ENCODE measurements at places on chromosomes 4 and X. TPM values are rescaled to one million over a fixed set of nuclear protein-coding genes. Genes with fewer than 3 reads are reported as not detected.

The GASK1B gene
- 4.4 TPM for total RNA-seq

The TMEM31 gene
- 0.68 TPM for total RNA-seq

The HTRA3 gene
- total RNA-seq: 4.4 TPM

The SMIM31 gene
- total RNA-seq: not detected

The MAGEE1 gene
- total RNA-seq: 7.1 TPM

The PRRG3 gene
- total RNA-seq: 7.0 TPM

DNA sequence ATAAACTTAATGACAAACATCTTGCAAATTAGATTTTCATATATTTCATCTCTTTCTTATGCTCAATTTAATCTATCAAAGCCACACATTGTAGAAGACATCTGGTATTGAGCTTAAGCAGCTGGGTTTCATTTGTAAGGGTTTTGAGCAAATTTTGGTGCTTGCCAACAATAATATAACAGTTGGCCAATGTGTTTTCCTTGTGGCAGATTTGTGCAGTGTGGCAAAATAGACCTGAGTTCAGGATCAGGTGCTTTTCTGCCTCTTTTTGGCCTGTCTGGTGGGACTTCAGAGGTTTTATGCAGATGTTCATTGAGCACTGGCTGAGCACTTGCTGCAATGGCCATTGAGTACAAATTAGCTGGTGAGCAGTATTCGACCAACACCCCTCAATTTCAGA, 301.9 kb downstream of the BMPR1B start:
- H3K27ac ChIP-seq: no peak overlapping the region
- no peaks in the 10 kb centered on the region for H3K27me3 ChIP-seq
- H3K4me1 ChIP-seq: no peaks in the 10 kb centered on the region
- no peak overlapping the region for H3K4me3 ChIP-seq
- H3K36me3 ChIP-seq: no peaks in the 10 kb centered on the region

GRCh38 chrX:86016139-86016538, 31.2 kb downstream of the CHM start:
- peaks cover 4% of the 10 kb centered on the region for H3K4me1 ChIP-seq
- no peaks in the 10 kb centered on the region for H3K36me3 ChIP-seq
- no peak overlapping the region for H3K27ac ChIP-seq

- H3K36me3 ChIP-seq: no peaks in the 10 kb centered on the region
- H3K4me1 ChIP-seq: no peaks in the 10 kb centered on the region
- H3K4me3 ChIP-seq: no peak overlapping the region
- no peak for DNase-seq
- H3K27ac ChIP-seq: no peak overlapping the region
These were observed 1026.4 kb upstream of the IGFBP7 start for GRCh38 chr4:58136604-58137003.

DNA sequence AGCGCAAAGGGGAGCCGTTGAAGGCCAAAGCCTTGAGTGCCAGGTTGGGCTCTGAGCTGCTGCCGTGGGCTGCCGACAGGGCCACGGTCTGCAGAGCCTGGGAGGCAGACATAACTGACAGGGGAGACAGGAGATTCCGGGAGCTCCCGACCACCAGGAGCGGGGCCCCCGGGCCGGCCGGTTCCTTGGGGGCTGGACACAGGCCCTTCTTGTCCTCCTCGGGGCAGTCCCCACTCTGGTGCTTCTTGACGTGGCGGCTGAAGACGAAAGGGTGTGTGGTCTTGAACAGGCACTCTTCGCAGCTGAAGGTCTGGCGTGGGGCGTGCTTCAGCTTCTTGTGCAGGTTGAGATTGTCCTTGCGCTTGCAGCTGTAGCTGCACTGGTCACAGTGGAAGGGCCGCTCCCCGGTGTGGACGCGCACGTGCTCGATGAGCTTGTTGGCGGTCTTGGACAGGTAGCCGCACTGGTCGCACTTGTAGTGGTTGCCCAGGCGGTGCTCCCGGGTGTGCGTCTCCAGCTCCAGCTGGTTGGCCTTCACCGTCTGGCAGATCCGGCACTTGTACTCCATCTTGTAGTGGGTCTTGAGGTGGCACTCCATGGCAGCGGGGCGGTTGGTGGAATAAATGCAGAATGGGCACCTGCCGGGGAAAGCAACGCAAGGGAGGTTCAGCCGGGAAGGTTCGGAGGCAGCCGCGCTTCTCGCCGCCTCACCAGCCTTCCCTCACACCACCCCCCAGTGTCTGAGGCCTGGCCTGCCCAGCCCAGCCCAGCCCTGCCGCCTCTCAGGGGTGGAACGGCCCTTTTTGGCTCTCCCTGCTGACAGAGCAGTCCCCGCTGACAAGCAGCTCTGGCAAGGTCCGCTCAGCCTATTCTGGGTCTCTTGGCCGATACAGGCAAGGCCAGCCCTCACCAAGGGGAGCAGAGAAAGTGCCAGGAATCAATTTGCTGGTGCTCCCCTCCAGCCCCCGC, 81.3 kb downstream of the C4orf51 start:
- H3K27ac ChIP-seq: no peak overlapping the region
- H3K4me3 ChIP-seq: no peak overlapping the region
- no peak for DNase-seq
- no peaks in the 10 kb centered on the region for H3K27me3 ChIP-seq
- H3K4me1 ChIP-seq: no peaks in the 10 kb centered on the region
- H3K36me3 ChIP-seq: peaks cover 73% of the 10 kb centered on the region

GRCh38 chr4:8198906-8199593, at the start of gene SH3TC1:
SH3TC1 (plus strand) TSS chr4:8199290; CDS start chr4:8205195, 5,905 bp downstream.
- no peak within 1 kb of the TSS for H3K27ac ChIP-seq
- no peaks in the 10 kb centered on the region for H3K36me3 ChIP-seq
- no peaks in the 10 kb centered on the region for H3K4me1 ChIP-seq
- no peak for DNase-seq
- no peak within 1 kb of the TSS for H3K4me3 ChIP-seq

DNA sequence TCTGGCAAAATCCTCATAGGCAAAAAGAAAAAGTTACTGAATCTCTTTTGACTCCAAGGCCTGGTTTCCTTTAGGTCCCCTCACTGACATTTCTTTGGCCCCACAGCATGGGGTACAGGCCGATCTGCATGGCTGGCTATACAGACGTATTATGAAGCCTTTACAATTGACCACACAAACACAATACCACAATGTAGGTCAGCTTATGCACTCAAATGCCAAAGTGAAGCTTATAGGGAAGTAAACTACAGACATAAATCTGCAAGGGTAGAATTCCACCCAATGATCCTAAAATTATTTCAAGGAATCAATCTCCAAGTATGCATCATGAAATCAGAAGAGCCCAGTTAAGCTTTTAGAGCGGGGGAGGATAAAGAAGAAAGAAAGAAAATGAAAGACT, 20.7 kb downstream of the STX18 start:
- H3K4me1 ChIP-seq: no peaks in the 10 kb centered on the region
- no peaks in the 10 kb centered on the region for H3K36me3 ChIP-seq
- DNase-seq: no peak
- H3K4me3 ChIP-seq: no peak overlapping the region
- peak overlapping the region; percentile 27 for H3K27ac ChIP-seq

DNA sequence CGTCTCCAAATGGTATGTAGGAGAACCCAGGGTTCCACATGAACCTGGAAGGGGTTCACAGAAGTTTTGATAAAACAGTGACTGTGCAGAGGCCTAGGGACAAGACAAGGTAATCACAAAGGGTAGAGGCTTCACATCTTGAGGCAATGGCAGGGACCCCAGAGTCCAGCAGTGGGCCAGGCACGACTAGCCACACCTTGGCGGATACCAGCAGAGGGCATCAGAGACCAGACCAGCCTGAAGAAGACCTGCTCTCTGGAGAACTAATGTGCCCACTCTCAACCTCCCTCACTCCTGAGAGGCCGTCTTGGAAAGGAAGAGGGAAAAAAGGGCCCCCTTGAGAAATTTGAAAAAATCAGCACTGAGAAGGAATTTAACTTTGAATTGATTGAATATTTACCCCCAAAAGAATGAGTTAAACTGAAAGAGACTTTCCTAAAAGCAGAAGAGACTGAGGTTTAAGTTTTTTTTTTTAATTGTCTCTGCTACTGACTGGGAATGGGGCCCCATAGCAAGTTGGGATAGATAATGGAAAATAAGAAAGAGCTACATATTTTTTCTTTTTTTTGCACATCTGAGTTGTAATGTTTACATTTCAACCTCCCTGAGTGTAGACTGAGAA, 243.8 kb upstream of the JADE1 start:
- H3K36me3 ChIP-seq: no peaks in the 10 kb centered on the region
- DNase-seq: peak; percentile 91
- H3K4me3 ChIP-seq: no peak overlapping the region
